ENCODE measurements at places on chromosomes 3 and 15.
A peak's percentile ranks its signal among the peaks of the same experiment; 100 is the strongest.

- no peak for DNase-seq
These were observed 966.1 kb downstream of the AGBL1 start for GRCh38 chr15:87045746-87046145.

DNA sequence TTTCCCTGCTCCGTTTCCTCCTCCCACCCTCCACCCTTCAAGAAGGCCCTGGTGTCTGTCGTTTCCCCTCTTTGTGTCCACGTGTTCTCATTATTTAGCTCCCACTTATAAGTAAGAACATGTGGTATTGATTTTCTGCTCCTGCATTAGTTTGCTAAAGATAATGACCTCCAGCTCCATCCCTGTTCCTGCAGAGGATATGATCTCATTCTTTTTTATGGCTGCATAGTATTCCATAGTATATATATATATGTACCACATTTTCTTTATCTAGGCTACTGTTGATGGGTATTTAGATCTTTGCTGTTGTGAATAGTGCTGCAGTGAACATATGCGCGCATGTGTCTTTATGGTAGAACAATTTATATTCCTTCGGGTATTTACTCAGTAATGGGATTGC is 4.8 kb downstream of the ST6GAL1 start:
- DNase-seq: no peak

GRCh38 chr3:155753038-155753639 is 8.3 kb upstream of the PLCH1 start:
- no peak for DNase-seq

DNA sequence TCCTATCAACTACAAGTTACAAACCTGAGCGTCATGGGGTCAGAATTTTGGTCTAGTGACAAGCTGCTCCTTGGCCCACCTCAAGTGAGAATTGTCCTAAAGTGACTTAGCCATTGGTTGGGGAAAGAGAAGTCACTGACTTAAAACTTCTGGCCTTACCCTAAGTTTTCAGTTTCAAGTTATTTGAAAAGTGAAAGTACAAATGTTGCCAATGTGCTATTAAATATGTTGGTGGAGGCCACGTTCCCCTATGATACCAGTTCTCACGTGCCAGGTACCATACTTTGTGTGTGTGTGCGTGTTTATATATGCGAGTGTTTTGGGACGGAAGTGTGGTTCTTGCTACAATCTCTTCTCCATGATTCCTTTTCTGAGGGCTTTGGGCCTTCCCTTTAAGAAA is 22.6 kb upstream of the RASGRP1 start:
- DNase-seq: no peak

DNA sequence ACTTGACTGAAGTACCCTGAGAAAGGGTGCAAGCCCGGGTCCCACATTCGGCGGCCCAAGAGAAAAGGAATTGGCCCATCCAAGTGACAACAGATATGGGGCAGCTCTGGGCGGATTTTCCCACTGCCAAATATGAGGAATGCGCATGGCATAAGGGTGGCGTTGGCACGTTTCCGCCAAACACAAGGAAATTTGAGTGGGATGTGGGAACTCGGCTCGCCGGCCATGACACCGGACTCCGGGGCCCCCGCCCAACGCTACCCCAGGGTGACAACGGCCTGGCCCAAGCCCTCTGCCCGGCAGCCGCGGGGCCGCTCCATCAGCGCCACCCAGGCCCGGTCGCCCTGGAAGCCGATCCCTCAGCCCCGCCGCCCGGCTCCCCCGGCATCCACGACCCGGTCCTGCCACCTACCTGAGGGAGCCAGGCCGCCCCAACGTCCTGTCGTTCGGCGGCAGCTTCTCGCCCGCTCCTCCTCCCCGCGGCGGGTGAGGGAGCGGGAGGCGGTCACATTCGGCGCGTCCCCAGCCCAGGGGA is 449 bp downstream of the RAF1 start:
- DNase-seq: peak; percentile 58

DNA sequence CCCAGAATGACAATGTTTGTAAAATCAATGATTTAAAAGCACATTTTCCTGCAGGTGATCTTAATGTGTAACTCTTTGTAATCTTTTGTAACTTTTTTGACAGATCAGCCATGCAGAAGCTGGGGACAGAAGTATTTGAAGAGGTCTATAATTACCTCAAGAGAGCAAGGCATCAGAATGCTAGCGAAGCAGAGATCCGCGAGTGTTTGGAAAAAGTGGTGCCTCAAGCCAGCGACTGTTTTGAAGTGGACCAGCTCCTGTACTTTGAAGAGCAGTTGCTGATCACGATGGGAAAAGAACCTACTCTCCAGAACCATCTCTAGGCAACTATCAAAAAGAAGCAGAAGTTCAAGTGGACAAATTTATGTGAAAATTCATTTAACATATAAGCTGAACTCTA is 32.1 kb upstream of the NUDT16 start:
- DNase-seq: no peak

GRCh38 chr3:31692751-31693150 is 160.0 kb downstream of the STT3B start:
- DNase-seq: no peak

- no peak for DNase-seq
These were observed 1.8 kb downstream of the ULK3 start for GRCh38 chr15:74840851-74841775.

DNA sequence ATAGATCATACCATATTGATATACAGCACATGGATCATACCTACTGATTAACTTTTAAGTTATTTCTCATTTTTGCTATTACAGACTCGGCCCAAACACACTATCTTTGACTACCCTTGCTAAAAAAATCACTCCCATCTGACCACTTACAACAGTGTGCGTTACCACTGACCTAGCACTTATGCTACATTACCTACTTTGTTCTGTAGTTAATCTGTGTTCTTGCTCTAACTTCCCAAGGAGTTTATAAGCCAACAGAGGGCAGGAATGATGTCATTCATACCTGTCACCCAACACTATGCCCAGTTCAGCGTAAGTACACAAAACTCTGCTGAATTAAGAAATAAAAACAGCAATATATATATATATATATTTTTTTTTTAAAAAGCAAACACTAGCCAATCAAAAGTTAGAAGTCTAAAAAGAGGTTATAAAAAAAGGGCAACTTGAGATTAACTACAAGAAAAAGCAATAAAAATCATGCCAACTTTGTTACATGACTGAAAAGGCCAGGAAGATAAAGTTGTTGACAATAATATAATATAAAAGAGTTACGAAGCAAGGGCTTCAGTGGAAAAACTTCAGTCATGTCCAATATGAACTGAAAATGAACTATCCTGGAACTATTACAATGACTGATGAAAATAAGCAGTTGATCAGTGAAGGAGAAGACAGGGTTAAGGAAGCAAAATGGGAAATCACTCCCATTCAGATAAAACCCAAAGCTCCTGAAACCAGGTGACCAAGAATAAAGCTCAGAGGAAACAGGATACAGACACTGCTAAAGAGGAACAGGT is 33.6 kb downstream of the EDC3 start:
- DNase-seq: no peak

GRCh38 chr15:90036343-90036742 is 35.2 kb downstream of the ZNF710 start:
- no peak for DNase-seq

DNA sequence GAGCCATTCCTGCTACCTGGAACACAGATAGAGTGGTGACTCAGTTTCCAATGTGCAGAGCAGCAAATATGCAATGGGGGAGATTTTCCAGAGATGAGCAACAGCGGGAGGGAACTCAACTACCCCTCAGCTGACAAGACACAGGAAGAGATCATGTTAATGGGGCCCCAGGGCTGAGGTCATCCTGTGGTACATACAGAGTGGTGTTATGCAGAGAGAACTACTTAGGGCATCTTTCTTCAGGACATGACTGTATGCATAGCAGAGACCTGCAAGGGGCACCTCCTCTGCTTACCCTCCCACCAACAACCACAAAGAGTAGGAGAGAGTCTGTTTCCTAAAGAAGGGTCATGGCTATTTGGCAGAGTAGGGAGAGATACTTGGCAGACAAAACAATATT is 6.8 kb upstream of the TBC1D5 start:
- no peak for DNase-seq

- DNase-seq: no peak
These were observed 876.2 kb downstream of the TBL1XR1 start for GRCh38 chr3:176321099-176321498.

DNA sequence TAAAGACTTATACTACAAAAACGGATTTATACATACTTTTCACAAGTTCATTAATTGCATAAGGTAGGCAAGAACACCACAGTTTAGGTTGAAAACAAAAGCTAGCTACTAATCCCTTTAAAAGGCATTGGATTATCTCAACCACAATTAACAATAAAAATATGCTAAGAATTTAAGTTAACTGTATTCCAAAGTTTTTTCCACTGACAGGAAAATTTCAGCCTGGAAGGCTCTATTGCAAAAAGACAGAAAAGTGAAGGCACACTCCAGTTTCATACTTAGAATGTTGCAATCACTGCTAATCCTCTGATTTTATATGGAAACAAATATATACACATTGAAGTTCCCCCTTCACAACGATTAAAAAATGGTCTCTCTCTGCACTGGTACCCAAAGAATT is 71.5 kb downstream of the TJP1 start:
- no peak for DNase-seq

DNA sequence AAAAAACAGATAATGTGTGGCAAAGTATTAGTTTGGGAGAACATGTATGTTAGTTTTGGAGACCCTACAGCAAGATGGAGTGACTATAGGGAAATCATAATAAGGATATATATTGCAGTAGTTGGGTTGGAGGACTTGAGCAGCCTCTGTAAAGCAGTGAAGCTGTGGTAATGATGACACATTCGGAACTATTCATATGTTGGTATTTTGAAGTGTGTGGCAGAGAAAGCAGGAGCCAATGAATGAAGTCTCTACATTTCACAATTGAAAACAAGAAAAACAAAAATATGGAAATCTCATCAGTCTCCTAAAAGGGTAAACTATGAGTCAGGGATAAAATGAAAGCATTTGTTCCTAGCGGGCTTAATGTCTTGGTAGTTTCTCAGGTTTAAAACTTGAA is 645.9 kb downstream of the OTOL1 start:
- DNase-seq: no peak
